ENCODE measurements at places on chromosomes 13 and 19.

DNA sequence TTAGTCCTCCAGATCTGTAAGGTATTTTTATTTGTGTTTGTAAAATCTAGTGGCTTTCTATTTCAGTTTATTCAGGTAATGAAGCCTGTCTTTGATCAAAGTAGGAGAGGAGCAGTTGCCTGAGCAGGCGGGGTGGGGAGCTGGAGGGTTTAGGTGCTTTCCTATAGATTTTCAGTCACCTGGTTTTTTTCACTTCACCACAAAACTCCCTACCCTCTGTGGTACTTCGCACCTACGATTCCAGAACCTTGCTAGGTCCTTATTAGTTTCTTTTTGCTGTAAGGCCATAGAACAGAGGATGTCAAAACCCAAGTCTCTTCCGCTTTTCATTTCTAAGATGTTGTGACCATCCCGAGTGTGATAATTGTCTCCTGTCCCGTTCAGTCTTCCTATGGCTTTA is 26.6 kb downstream of the SLAIN1 start:
- DNase-seq, result no peak

DNA sequence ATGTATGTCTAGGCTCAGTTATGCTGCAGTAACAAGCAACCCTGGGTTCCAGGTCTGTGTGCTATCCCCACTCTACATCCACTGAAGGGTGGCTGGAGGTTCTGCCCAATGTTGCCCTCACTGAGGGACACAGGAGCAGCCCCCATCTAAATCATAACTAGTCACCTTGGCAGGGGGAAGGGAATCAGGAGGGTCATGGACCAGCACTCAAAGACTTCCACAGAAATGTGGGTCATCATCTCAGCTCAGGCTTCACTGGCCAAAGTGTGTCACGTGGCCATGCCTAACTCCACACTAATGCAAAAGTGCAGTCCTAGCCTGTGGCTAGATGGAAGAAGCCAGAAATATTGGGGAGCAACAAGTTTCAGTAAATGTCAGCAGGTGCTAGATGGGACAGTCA is 137.3 kb upstream of the ZNF507 start:
- no peak for DNase-seq

GRCh38 chr19:30095171-30095570 is 153.1 kb downstream of the URI1 start:
- DNase-seq, result no peak

DNA sequence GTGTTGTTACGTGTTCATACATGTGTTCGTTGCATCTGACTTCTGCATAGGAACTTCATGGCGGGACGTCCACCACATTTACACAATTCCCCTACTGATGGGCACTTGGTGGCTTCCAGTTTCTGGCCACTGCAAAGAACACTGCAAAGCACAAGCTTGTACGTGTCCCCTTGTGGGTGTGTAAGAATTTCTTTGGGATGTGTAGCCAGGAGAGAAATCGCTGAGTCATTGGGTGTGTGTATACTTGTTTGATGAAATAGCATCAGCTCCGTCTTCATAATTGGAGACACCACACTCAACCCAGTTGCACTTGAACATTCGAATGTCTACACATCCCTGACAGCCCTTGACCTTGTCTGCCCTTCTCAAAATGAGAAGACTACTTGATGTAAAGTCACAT is 19.2 kb downstream of the KLK5 start:
- DNase-seq, result no peak

DNA sequence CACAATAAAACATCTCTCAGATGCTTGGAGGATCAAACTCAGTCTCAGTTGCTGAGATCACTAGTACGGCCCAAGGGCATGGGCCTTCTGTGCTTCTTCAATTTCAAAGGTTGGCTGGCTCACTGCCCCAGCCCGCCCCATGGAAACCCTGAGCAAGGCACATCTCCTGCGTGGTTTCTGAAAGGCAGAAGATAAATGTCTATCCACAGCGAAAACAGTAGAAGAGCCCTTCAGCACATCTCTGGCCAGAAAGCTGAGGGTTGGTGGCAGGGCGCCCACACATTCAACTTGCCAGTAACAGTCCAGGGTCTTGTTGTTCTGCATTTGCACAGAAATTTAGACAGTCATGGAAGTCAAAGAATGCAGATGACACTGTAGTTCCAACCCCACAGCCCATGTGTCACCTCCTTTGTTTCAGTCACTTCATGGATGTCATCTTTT is 24.0 kb upstream of the KATNAL1 start:
- DNase-seq, result no peak

DNA sequence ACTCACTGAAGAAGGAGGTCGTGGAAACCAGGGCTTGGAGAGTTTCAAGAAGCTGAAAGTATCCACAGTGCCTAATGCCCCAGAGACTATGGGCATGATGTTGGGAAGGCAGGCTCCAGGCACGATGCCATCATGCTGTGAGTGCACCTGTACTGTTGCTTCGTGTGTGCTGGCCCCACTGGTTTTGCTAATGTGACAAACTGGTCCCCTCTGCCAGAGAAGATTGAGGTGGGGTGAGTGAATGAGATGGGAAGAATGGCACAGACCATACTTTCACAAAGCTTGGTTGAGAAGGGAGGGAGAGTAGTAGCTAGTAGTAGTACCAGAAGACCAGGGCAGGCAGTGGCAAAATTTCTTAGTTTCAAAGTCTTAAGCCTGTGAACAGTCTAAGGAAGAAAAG is 19.0 kb upstream of the POP4 start:
- DNase-seq, result no peak

DNA sequence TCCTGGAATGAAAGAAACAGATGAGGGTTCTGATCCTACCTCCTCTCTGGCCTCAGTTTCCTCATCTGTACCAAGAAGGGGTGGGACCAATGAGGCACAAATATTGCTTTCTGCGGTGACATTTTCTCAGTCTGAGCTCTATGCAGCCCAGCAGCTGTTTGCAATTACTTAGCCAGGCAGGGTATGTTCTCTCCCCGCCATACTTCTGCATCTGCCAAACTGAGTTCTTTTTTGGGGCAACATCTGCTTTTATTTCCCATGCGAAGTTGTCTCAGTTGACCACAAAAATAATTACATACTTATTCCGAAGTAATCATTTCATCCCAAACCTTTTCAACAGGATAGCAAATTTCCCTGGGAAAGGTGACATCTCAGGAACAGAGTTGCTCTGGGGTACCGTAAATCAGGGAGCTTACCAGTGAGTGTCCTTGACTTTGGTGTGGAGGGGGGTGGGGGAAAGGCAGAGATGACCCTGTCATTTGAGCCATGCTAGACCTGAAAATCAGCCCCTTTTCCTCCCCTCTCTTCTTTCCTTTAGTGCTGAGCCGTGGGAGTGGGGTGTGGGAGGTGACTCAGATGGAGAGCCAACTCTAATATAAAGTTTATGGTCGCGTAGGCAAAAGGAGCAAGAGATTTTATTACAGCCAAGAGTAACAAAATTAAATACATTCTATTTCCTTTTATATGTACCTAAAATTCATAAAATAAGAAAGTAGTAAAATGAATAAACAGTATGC is 165.7 kb upstream of the KL start:
- no peak for DNase-seq
